ENCODE measurements at places on chromosomes 4 and X. TPM values are rescaled to one million over a fixed set of nuclear protein-coding genes. Genes with fewer than 3 reads are reported as not detected.

FGFR3 gene
- 48.1 TPM for total RNA-seq

SULT1B1 gene
- total RNA-seq, result not detected

GRCh38 chr4:116243431-116243830, 841.9 kb downstream of the TRAM1L1 start:
- no peak for DNase-seq

- DNase-seq, result no peak
Measured at GRCh38 chrX:20471483-20471882, 204.8 kb upstream of the RPS6KA3 start.

FRMD7 gene
- total RNA-seq, result 0.21 TPM

DNA sequence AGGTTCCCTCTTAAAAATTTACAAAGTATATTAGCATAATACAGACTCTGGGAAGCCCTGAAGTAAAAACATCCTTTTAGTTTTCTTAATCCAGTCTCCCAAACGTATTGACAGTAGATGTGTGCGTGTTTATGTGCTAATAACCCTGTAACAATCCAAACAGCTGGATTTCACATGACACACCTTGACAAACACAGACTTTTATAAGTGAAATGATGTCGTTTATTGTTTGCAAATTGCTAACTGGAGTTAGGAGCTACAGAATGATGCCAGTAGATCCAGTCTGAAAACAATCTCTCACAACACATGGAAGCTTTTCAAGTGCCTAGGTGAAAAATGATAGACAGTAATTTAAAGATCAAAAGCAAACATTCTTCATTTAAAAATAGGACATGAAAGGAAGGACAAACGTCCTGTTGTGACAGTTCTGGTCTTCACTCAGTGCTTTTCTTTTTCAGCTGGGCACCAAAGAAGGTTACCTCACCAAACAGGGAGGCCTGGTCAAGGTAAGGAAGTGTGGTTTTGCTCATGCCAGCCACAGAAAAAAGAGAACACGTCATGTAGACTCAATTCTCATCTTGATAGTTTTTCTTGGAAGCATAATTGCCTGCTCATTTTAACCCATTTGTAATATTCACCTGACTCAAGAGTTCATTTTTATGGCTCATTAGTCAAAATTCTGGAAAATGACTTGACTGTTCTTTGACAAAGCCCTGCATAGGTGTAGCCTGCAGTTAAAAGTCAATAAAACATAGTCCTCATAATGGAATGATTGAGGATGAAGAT, 32.9 kb downstream of the LAMTOR3 start:
- no peak for DNase-seq

GRCh38 chr4:5470318-5471198, 237.8 kb downstream of the EVC2 start:
- DNase-seq, result no peak

NCAPG gene
- total RNA-seq, result 79.6 TPM

STPG2 gene
- total RNA-seq, result 0.23 TPM

DNA sequence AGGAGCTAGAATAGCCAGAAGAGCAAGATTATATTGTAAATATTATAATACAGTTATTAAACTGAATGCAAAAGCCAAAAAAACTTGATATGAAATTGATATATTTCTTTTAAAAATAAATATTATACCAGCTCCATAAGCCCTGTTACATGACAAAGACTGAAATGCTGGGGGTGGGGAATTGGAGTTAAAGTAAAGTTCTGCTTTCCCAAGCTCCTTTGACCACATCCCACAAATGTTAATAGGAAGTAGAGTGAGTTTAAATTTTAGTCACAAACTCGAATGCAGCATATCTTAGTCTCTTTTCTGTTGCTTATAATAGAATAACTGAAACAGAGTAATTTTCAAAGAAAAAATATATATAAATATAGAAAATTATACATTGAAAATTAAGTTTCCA, 46.9 kb upstream of the NFKB1 start:
- DNase-seq, result no peak

- DNase-seq, result no peak
Measured at GRCh38 chr4:57287687-57288604, 177.8 kb upstream of the IGFBP7 start.
